Chondrocyte (in vitro differentiated cells): ENCODE measurements at places on chromosomes 7 and 10. TPM values are rescaled to one million over a fixed set of nuclear protein-coding genes. Genes with fewer than 3 reads are reported as not detected.

GRCh38 chr10:127358337-127358736 lies 161.9 kb upstream of the INSYN2A start:
- no peak overlapping the region for H3K4me3 ChIP-seq
- peaks cover 12% of the 10 kb centered on the region for H3K36me3 ChIP-seq
- no peaks in the 10 kb centered on the region for H3K27me3 ChIP-seq
- no peak for DNase-seq

DNA sequence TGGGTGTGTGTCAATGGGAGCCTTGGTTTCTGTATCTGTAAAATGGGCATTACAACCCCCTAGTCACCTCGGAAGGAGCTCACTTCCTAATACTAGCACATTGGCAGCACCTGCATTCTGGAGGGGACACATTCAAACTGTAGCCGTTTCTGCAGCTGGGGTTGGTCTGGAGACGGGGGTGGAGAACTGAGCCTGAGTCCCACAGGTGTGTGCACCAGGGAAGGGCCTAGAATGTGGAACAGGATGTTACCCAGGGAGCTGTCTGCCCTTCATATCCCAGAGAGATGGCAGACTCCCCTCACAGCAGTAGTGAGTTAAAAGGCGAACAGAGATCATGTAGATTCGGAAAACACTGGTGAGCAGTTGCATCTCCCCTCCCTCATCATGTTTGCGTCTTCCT lies 272.8 kb upstream of the ZNF32 start:
- H3K27me3 ChIP-seq = peaks cover 2% of the 10 kb centered on the region
- H3K36me3 ChIP-seq = peaks cover 2% of the 10 kb centered on the region
- H3K27ac ChIP-seq = no peak overlapping the region
- no peaks in the 10 kb centered on the region for H3K4me1 ChIP-seq
- no peak overlapping the region for H3K4me3 ChIP-seq
- DNase-seq = no peak

GRCh38 chr10:32065856-32066255 lies 9.6 kb upstream of the KIF5B start:
- H3K36me3 ChIP-seq = no peaks in the 10 kb centered on the region
- no peak overlapping the region for H3K4me3 ChIP-seq
- no peak for DNase-seq
- no peak overlapping the region for H3K27ac ChIP-seq
- no peaks in the 10 kb centered on the region for H3K27me3 ChIP-seq
- H3K4me1 ChIP-seq = peaks cover 3% of the 10 kb centered on the region

The FAM131B gene
- 3.0 to 4.0 TPM (median 3.1 TPM) in 3 replicates for total RNA-seq

The SLC26A3 gene
- total RNA-seq = not detected in 3 replicates

The UFSP1 gene
- 4.1 to 5.0 TPM (median 4.3 TPM) in 3 replicates for total RNA-seq

The LIPK gene
- total RNA-seq = not detected in 3 replicates

The RAMP3 gene
- total RNA-seq = not detected in 3 replicates

GRCh38 chr7:12370249-12370648 lies 33.4 kb downstream of the VWDE start:
- no peak overlapping the region for H3K27ac ChIP-seq
- no peaks in the 10 kb centered on the region for H3K4me1 ChIP-seq
- H3K27me3 ChIP-seq = peaks cover 21% of the 10 kb centered on the region
- no peak overlapping the region for H3K4me3 ChIP-seq
